ENCODE measurements at places on chromosomes 1 and 21. TPM values are rescaled to one million over a fixed set of nuclear protein-coding genes. Genes with fewer than 3 reads are reported as not detected.

Gene BMP8A
- total RNA-seq: 0.17 TPM

Gene SLAMF6
- total RNA-seq: not detected

Gene CFHR1
- total RNA-seq: 0.15 TPM

Gene CYP2J2
- total RNA-seq: not detected

Gene SPRR2G
- not detected for total RNA-seq

Gene RABIF
- 15.3 TPM for total RNA-seq

Gene SELE
- not detected for total RNA-seq

Gene TSACC
- 2.8 TPM for total RNA-seq

Gene BRINP2
- 0.32 TPM for total RNA-seq

Gene RAB13
- 139 TPM for total RNA-seq

Gene ARTN
- 0.46 TPM for total RNA-seq

Gene ATF6
- total RNA-seq: 14.8 TPM

Gene GBP6
- total RNA-seq: not detected

Gene LAPTM5
- 0.28 TPM for total RNA-seq

Gene SNRNP40
- 36.5 TPM for total RNA-seq

Gene PDE4DIP
- total RNA-seq: 5.5 TPM

Gene MX2
- total RNA-seq: not detected

Gene CBR3
- total RNA-seq: 12.0 TPM

Gene ITLN2
- total RNA-seq: 0.96 TPM

Gene RASSF5
- 0.98 TPM for total RNA-seq

Gene C1orf74
- total RNA-seq: 1.1 TPM

Gene NECTIN4
- total RNA-seq: 2.2 TPM

Gene MFN2
- 29.3 TPM for total RNA-seq

Gene OR2AK2
- not detected for total RNA-seq

Gene KRTAP13-2
- not detected for total RNA-seq

Gene HCRTR1
- total RNA-seq: not detected

Gene TTC34
- 0.05 TPM for total RNA-seq

Gene RBM11
- total RNA-seq: not detected

Gene RPTN
- total RNA-seq: not detected

Gene OR10Z1
- not detected for total RNA-seq

Gene KRTAP19-1
- not detected for total RNA-seq

Gene SLC30A2
- 0.43 TPM for total RNA-seq

Gene PADI4
- total RNA-seq: not detected

Gene CLCA4
- total RNA-seq: not detected

Gene RIPPLY3
- 0.59 TPM for total RNA-seq

Gene TUT4
- 32.1 TPM for total RNA-seq

Gene GJA4
- not detected for total RNA-seq

Gene SLC44A3
- total RNA-seq: 1.6 TPM

Gene PTGFR
- not detected for total RNA-seq

Gene SELENON
- 67.6 TPM for total RNA-seq

Gene PDE4B
- 7.9 TPM for total RNA-seq

Gene MUTYH
- 8.6 TPM for total RNA-seq

Gene FH
- 90.2 TPM for total RNA-seq

Gene OPTC
- not detected for total RNA-seq

Gene CHI3L2
- 0.49 TPM for total RNA-seq

Gene SAMD13
- 0.25 TPM for total RNA-seq

Gene GADD45A
- 64.0 TPM for total RNA-seq

Gene HDAC1
- 52.0 TPM for total RNA-seq

Gene ANGPTL1
- total RNA-seq: not detected
